ENCODE measurements at places on chromosomes 12 and 14. TPM values are rescaled to one million over a fixed set of nuclear protein-coding genes. Genes with fewer than 3 reads are reported as not detected.

COCH gene
- 1.4 TPM for total RNA-seq

PCNX4 gene
- total RNA-seq, result 139 TPM

KRT2 gene
- total RNA-seq, result not detected

SIRT4 gene
- 3.1 TPM for total RNA-seq

CAPZA3 gene
- not detected for total RNA-seq

PIK3C2G gene
- total RNA-seq, result 0.88 TPM

SERPINA12 gene
- not detected for total RNA-seq

ANKRD33 gene
- total RNA-seq, result not detected

TSHR gene
- total RNA-seq, result 711 TPM

PHC1 gene
- total RNA-seq, result 66.0 TPM

TAS2R8 gene
- not detected for total RNA-seq

RIPK3 gene
- 20.6 TPM for total RNA-seq

ARG2 gene
- 76.1 TPM for total RNA-seq

SYNDIG1L gene
- 0.54 TPM for total RNA-seq

HCAR1 gene
- total RNA-seq, result 0.92 TPM

TEP1 gene
- 32.4 TPM for total RNA-seq

NXPH4 gene
- total RNA-seq, result 0.27 TPM

TMEM179 gene
- 3.1 TPM for total RNA-seq

GOLGA5 gene
- total RNA-seq, result 57.2 TPM

ZNF26 gene
- total RNA-seq, result 19.8 TPM

PMCH gene
- total RNA-seq, result not detected

GARIN6 gene
- total RNA-seq, result not detected

GDF11 gene
- total RNA-seq, result 6.3 TPM

NELL2 gene
- total RNA-seq, result 22.2 TPM

SRRM4 gene
- total RNA-seq, result 0.27 TPM

MORN3 gene
- 1.0 TPM for total RNA-seq

MTRFR gene
- 17.9 TPM for total RNA-seq

ACSM4 gene
- not detected for total RNA-seq

TMEM121 gene
- total RNA-seq, result 16.2 TPM

MEG3 gene
- 11.3 TPM for total RNA-seq

Measured in thyroid gland (tissue), 4 donors.